Endodermal cell (in vitro differentiated cells): ENCODE measurements at places on chromosomes 2 and 18. TPM values are rescaled to one million over a fixed set of nuclear protein-coding genes. Genes with fewer than 3 reads are reported as not detected.

DNA sequence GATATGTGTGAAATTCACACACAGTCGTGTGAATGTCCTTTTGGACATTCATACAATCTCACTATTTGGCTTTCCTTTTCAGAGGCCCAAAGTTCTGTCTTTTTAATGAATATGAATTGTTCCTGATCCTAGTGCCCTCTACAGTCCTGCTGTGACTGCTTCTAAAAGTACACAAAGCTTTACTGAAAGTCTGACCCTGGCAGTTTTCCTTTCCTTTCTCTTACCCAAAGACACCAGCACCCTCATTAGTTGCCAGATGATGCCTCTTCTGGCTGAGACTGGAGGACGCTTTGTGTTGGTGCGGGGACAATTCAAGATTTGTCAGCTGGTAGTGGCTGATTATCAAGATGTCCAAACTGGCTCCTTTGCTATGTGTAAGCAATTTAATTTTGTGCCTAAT, 81.8 kb upstream of the CDCA7 start:
- no peak for DNase-seq

C2orf81 gene
- 4.8 to 10.9 TPM (median 7.6 TPM) in 3 replicates for total RNA-seq

GRCh38 chr2:115483666-115484065, 1041.2 kb downstream of the DPP10 start:
- no peak for DNase-seq

DNA sequence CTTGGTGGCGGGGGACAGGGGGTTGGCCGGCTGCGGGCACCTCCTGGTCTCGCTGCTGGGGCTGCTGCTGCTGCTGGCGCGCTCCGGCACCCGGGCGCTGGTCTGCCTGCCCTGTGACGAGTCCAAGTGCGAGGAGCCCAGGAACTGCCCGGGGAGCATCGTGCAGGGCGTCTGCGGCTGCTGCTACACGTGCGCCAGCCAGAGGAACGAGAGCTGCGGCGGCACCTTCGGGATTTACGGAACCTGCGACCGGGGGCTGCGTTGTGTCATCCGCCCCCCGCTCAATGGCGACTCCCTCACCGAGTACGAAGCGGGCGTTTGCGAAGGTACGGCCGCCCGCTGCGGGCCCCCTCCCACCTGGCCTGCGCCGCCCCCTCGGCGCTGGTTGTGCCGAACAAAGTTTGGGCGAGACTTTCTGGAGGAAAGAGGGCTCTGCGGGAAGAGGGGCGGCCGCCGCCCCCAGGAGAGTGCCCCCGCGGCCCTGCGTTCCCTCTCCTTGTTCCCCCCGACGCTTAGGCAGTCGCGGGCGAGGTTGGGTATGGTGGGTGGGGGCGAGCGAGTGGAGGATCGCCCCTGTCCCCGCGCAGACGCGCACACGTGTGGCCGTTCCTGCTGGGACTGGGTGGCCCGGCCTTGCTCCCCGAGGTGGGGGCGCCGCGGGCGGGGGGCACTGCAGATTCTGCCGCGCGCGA, 866 bp downstream of the CRIM1 start:
- DNase-seq = peak; percentile 82

GRCh38 chr18:2354292-2354691, 217.0 kb downstream of the METTL4 start:
- no peak for DNase-seq

- no peak for DNase-seq
Measured at GRCh38 chr2:204274991-204275390, 270.3 kb upstream of the PARD3B start.

DNA sequence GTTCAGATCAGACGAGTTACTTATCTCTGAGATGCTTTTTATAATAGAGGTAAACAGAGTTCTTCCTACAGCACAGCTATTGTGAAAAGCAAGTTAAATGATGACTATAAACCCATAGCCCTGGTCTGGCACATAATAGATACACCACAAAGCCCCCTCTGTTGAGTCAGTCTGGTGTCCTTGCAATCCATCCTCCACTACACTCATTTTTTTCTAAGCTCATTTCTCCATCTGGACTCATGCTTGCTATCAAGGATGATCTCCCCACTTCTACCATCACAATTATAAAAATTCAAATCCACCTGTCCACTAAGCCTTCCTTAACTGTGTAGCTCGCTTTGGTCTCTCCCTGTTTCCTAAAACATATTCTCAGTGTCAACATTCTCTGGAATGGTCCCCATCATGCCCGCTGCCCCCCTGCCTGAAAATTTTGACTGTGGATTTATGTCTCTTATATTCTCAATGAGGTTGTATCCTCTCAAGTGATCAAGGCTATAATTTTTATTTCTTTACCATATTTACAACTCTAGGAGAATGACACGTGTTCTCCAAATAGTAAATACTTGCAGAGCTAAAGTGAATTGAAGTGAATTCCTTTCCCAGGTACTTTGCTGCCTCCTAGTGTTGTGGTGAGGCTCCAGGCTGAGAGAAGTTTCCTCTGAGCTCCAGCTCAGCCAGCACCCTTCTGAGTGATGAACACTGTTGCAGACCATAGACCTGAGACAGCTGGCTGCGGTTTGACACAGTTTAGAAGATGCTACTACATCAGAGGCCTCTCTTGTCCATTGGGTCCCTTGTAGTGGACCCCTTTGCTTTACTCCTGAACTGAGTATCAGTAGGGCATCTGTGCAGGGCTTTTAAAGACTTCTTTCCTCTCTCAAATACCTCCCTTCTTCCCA, 108.7 kb downstream of the DPP10 start:
- peak; percentile 89 for DNase-seq

DNA sequence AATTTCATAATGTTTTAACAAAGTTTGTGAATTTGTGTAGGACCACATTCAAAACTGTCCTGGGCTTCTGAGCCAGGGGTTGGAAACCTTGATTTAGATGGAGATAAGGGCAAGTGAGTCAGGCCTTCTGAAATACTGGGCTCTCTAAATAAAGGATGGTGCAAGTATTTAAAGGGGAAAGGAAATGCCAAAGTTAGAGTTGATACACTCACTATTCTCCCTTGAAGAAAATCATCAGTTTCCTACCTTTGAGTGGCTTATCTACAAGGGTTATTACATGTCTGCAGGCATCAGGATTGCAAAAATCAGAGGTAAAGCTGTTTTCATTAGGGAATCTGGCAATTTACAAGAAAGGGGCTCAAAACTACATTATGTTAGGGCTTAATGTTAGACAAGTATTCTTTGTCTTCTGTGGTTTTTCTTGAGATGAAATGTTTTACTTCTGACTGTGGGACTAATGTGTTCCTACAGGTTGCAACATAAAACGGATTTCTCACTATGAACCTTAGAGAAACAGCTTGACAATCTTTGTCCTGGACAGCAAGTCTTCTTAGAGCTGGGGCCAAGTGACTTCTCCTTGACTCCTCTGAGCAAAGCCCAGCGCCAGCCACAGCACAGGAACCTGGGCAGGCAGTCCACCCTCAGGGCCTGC, 31.1 kb downstream of the RNU4ATAC start:
- no peak for DNase-seq

DNA sequence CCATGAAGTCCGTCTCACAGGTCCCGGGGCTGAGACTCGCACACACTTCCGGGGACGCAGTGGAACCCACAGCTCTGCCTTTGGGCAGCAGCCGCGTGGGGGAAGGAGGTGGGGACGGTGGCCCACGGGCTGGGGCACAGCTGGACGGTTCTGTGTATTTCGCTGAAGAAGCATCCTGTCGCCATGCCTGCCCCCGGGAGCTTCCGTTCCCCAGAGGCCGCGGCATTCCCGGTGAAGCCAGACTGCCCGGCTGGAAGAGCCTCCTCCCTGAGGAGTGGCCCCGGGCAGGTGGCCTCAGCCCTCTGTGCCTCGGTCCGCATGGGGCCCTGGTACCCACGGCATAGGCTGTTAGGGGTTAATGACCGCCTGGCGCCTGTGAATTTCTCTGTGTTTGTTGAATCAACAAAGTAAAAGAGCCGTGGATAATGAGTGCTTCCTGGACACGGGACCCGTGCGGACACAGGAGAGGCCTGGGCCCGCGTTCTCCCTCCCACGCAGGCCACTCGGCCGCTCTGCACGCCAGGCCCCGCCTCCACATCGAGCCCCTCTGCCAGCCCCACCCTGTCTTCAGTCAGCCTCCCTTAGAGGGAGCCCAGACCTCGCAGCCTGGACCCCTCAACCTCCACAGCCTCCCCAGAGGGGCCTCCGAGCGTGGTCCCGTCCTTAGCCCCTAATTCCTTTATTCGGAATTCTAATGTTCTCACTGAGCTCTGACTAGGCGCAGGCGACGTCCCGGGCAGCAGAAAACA, 51.0 kb downstream of the KCNG2 start:
- DNase-seq = peak; percentile 38

DNA sequence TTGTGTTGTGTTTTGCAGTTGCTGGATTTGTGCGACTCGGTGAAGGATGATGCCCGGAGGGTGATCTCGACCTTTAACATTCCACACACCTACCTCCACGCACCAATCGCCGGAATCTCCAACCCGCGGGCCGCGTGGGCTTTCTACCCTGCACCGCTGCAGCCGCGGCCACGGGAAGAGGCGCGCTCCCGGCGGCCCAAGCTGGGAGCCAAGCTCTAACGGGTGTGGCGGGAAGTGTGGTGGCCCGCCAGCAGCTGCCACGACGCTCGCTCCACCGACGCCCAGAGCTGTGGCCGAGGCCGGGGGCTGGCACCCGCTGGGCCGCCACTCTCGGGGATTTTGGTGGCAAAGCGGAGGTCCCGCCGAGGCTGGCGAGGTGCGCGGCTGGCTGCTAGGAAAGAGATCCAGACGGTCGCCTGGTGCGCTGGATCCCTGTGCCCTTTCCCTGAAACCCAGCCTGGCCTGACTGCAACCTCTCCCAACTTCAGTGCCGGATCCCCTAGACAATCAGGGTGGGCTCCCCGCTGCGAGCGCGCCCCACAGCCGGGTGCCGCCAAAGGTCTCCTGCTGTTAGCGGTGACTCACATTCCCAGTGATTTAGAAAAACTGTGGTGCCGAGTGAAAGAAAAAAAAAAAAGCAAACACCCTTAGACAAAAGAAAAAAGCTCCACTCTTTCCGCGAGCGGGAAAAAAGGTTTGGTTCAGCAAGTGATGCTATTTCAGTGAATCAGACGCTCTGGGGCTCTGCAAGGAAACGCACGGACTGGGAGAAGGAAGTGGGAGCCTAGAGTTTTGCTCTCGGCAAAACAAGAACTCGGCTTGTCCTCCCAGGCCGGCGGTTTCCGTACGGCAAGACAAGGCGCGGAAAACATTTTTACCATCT, 2.9 kb upstream of the BCL2L11 start:
- peak; percentile 75 for DNase-seq

DNA sequence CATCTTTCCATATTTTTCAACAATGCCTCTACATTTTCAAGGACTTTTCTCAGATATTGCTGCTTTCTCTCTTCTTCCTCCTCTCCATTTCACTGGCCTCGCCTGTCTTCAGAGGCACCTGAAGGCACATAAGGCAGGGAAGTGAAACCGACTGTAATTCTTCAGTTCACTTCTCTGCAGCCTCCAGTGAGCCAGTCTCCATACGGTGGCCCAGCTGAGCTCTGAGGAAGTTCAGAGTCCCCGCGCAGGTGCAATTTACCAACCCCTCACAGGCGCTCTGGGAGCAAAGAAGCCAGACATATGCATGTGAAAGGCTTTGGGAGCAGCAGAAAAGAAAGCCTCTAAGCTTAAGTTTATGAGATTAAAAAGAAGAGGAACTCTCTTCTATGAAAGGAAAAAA, 12.4 kb downstream of the KLHL14 start:
- peak; percentile 74 for DNase-seq

DNA sequence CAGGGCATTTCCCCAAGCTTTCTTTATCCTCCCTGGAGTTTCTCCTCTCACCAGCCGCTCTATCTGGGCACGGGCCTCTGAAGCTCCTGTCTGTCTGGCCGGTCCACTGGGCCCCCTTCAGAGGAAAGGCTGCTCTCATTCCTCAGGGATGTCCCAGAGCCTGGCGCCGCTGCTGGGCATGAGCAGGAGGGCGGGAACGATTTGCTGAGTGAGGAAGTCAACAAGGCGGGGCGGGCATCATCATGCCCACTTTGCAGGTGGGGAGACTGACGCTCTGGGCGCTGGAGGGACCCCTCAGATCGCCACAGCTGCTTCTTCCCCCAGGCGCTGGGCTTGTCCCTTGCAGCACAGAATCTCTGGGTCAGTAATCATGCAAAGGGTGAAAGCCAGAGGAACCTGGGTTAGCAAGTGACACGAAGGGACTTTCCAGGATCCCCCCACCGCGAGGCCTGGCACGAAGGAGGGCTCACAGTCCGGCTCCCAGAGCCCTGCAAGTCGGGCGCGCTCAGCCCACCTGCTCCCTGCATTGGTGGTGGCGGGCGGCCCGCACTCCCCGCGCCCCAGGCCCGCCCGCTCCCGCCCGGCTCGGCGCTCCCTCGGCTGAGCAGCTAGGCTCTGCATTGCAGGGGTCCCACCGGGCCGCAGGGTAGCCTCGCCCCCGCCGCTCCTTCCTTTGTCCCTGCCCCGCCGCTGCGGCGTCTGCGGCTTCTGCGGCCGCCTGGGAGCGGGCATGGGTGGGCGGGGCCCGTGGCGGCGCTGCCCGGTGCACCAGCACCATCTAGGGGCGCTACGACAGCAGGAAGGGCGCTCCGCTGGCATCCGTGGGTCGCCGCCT, 157.8 kb downstream of the CYRIA start:
- peak; percentile 89 for DNase-seq

GRCh38 chr2:54740333-54740732, 16.9 kb downstream of the EML6 start:
- no peak for DNase-seq

GCG gene
- not detected in 3 replicates for total RNA-seq

DNA sequence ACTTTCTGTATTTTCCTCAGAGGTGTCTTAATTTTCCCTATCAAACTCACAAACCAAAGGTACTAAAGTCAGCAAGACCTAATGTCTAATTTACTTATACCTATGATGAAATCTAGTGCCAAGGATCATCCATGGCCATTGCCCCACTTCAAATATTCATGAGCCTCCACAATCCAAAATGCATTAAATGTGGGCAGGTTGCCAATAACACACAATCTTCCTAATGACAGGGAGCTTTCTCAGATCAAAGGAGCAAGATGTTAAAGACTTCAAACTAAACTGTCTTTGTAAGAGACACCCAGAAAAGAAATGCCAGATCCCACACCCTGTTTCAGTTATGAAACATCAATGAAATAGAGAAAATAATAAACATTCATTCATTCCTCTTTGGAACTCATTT, 143.2 kb downstream of the TMEFF2 start:
- no peak for DNase-seq

LYG2 gene
- not detected in 3 replicates for total RNA-seq

GRCh38 chr2:30149513-30149912, 2.7 kb downstream of the YPEL5 start:
- peak; percentile 77 for DNase-seq

DNA sequence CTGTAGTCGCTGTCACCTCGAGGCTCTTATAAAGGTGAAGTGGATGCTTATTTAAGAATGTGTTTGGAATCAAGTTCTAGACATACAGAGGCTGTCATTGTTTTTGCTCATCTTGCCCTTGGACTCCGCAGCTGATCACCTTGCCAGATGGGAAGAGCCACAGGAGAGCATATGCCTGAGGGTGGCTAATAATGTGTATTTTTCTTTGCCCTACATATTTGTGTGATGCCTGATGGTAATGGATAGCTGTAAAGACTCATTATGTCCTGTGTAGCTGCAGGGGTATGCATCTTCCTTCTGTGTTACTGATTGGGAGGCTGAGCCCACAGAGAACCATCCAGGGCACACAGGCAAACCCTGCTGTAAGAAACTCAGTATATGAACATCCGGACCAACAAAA, 61.7 kb downstream of the PRKCE start:
- DNase-seq = no peak

CNGA3 gene
- total RNA-seq = 0.26 TPM in 1 of 3 replicates, not detected in the others
